ENCODE measurements at places on chromosomes 12 and 14. TPM values are rescaled to one million over a fixed set of nuclear protein-coding genes. Genes with fewer than 3 reads are reported as not detected.

Gene SSTR1
- total RNA-seq = not detected

Gene LTB4R2
- 12.6 TPM for total RNA-seq

Gene GZMH
- total RNA-seq = 35.8 TPM

Gene CAPS2
- total RNA-seq = 6.3 TPM

GRCh38 chr14:61582815-61583214, 112.5 kb upstream of the HIF1A start:
- peaks cover 22% of the 10 kb centered on the region for H3K27me3 ChIP-seq
- peaks cover 29% of the 10 kb centered on the region for H3K4me1 ChIP-seq
- no peak overlapping the region for H3K4me3 ChIP-seq
- peaks cover 10% of the 10 kb centered on the region for H3K36me3 ChIP-seq

GRCh38 chr14:63472986-63473788, 70.0 kb downstream of the PPP2R5E start:
- no peak for DNase-seq
- H3K27ac ChIP-seq = no peak overlapping the region
- H3K36me3 ChIP-seq = peaks cover 10% of the 10 kb centered on the region
- peaks cover 51% of the 10 kb centered on the region for H3K4me1 ChIP-seq
- no peaks in the 10 kb centered on the region for H3K27me3 ChIP-seq

GRCh38 chr14:80958226-80958625, 2.8 kb downstream of the TSHR start:
- H3K36me3 ChIP-seq = peaks cover 5% of the 10 kb centered on the region
- H3K27me3 ChIP-seq = peaks cover 24% of the 10 kb centered on the region

GRCh38 chr12:58249610-58250009, 308.2 kb downstream of the ATP23 start:
- no peak overlapping the region for H3K4me3 ChIP-seq
- H3K27ac ChIP-seq = no peak overlapping the region
- DNase-seq = no peak
- H3K4me1 ChIP-seq = no peaks in the 10 kb centered on the region
- H3K36me3 ChIP-seq = no peaks in the 10 kb centered on the region

DNA sequence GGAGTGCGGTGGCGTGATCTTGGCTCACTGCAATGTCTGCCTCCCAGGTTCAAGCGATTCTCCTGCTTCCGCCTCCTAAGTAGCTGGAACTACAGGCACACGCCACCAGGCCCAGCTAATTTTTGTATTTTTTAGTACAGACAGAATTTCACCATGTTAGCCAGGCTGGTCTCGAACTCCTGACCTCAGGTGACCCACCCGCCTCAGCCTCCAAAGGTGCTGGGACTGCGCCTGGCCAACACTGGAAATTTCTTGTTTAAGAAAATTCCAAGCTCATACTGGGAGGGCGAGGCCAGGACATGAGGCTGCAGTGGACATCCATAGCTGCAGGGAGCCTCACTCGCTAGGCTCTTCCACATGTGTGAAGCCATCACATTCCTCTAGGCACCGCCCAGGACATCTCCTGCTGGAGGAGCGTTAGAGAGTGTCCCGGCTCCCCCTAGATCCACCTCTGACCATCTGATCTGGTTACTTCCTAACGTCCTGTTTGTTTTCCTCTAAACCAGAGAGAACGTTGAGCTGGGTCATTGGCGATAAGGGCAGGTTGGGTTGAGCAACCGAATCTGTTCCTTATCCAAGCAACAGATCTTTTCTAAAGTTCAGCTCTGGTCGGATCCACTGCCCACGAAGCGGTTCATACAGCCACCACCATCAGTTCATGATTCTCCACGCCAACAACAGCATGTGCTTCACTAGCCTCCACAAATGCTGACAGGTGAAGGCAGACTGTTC, 108.2 kb upstream of the MED13L start:
- no peaks in the 10 kb centered on the region for H3K36me3 ChIP-seq
- DNase-seq = no peak
- no peak overlapping the region for H3K27ac ChIP-seq
- peaks cover 4% of the 10 kb centered on the region for H3K4me1 ChIP-seq

DNA sequence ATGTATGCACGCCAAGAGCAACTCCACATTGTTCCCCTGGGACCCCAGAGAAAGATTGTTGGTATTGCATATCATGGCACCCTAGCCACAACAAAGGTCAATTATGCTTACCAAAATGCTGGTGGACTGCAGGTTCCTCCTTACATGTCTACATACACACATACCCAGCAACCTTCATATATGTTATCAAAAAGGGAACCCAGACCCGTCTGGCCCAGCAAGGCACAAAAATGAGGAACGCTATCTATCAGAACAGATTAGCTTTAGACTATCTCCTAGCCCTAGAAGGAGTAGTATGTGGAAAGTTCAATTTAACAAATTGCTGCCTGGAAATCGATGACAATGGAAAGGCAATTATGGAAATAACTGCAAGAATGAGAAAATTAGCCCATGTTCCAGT, 61.5 kb downstream of the DHRS2 start:
- no peak overlapping the region for H3K27ac ChIP-seq
- H3K4me1 ChIP-seq = no peaks in the 10 kb centered on the region
- no peaks in the 10 kb centered on the region for H3K36me3 ChIP-seq
- peaks cover 30% of the 10 kb centered on the region for H3K27me3 ChIP-seq
- DNase-seq = no peak
- H3K4me3 ChIP-seq = no peak overlapping the region

DNA sequence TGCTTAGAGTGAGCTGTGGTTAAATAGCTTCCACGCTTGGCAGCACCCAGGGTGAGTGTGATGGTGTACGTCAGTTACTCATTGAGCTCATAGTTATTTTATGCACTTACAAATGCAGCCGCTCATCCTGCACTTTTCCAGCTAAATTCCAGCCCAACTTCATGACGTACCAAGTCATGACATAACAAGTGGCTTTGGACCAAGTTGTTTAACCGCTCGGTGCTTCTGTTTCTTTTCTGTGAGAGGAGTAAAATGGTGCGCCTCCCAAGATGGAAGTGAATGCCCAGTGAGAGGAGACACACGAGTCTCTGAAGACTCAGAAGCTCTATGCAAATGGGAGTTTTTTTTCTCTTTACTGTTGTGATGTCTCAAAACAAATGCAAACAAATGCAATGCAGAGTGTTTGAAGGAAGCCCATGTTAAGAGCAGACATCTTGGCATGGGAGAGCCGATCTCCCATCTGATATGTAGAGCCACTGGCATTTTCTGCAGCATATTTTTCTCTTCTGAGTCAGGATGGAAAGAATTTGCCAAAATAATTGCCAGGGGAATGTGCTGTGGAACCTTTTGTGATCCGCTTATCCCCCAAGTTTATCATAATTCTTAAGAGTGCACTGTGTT, 72.2 kb downstream of the FBXW8 start:
- peaks cover 13% of the 10 kb centered on the region for H3K4me1 ChIP-seq
- no peaks in the 10 kb centered on the region for H3K27me3 ChIP-seq
- no peak for DNase-seq
- H3K27ac ChIP-seq = no peak overlapping the region
- no peaks in the 10 kb centered on the region for H3K36me3 ChIP-seq
- H3K4me3 ChIP-seq = no peak overlapping the region

GRCh38 chr12:6644903-6645302, 2.3 kb downstream of the ACRBP start:
- no peak for DNase-seq
- H3K27me3 ChIP-seq = peaks cover 10% of the 10 kb centered on the region
- H3K4me3 ChIP-seq = no peak overlapping the region
- peaks cover 8% of the 10 kb centered on the region for H3K4me1 ChIP-seq
- no peak overlapping the region for H3K27ac ChIP-seq

DNA sequence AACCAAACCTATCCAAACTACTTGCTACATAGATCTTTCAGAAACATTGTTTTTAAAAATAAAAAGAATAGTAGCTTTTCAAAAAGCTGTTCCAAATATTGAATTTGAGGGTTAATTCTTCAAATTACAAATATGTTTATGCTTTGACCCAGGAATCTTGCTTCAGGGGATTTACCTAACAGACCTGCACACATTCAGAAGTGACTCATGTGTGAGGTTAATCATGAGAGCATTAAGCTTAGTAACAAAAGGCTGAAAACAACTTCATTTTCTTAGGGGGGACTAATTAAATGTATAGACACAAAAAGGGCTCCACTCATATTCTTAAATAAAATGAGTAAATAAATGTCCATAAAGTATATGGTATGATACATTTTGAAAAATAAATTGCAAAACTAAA, 672.4 kb upstream of the FLRT2 start:
- H3K4me1 ChIP-seq = no peaks in the 10 kb centered on the region
- no peak overlapping the region for H3K27ac ChIP-seq
- H3K36me3 ChIP-seq = no peaks in the 10 kb centered on the region
- DNase-seq = no peak
- no peaks in the 10 kb centered on the region for H3K27me3 ChIP-seq
